ENCODE measurements at places on chromosomes 11 and 22. TPM values are rescaled to one million over a fixed set of nuclear protein-coding genes. Genes with fewer than 3 reads are reported as not detected.

The OR52I1 gene
- total RNA-seq = not detected

The ADM gene
- 882 TPM for total RNA-seq

The PDGFB gene
- 0.32 TPM for total RNA-seq

The LRRC74B gene
- total RNA-seq = not detected

The GDPD4 gene
- not detected for total RNA-seq

The NECTIN1 gene
- total RNA-seq = 4.6 TPM

The CHID1 gene
- 48.3 TPM for total RNA-seq

The TMPRSS13 gene
- total RNA-seq = not detected

The RBFOX2 gene
- total RNA-seq = 175 TPM

The MS4A15 gene
- not detected for total RNA-seq

The CASP5 gene
- not detected for total RNA-seq

The LRRC56 gene
- total RNA-seq = 0.54 TPM

The ZNF215 gene
- 3.9 TPM for total RNA-seq

The TCIRG1 gene
- 52.4 TPM for total RNA-seq

The KCNJ1 gene
- total RNA-seq = 0.11 TPM

The OR8D1 gene
- total RNA-seq = not detected

The DUSP8 gene
- total RNA-seq = 0.39 TPM

The FAM83F gene
- total RNA-seq = not detected

The PICK1 gene
- 7.7 TPM for total RNA-seq

The APOA5 gene
- total RNA-seq = not detected

The KCTD14 gene
- 3.7 TPM for total RNA-seq

The OR6A2 gene
- 0.76 TPM for total RNA-seq

The OR4C46 gene
- total RNA-seq = not detected

The NFAM1 gene
- total RNA-seq = under 0.01 TPM

The HBG1 gene
- not detected for total RNA-seq

The USP2 gene
- 1.5 TPM for total RNA-seq
